A673 (cell line): ENCODE measurements at places on chromosomes 3 and 15. TPM values are rescaled to one million over a fixed set of nuclear protein-coding genes. Genes with fewer than 3 reads are reported as not detected.

DNA sequence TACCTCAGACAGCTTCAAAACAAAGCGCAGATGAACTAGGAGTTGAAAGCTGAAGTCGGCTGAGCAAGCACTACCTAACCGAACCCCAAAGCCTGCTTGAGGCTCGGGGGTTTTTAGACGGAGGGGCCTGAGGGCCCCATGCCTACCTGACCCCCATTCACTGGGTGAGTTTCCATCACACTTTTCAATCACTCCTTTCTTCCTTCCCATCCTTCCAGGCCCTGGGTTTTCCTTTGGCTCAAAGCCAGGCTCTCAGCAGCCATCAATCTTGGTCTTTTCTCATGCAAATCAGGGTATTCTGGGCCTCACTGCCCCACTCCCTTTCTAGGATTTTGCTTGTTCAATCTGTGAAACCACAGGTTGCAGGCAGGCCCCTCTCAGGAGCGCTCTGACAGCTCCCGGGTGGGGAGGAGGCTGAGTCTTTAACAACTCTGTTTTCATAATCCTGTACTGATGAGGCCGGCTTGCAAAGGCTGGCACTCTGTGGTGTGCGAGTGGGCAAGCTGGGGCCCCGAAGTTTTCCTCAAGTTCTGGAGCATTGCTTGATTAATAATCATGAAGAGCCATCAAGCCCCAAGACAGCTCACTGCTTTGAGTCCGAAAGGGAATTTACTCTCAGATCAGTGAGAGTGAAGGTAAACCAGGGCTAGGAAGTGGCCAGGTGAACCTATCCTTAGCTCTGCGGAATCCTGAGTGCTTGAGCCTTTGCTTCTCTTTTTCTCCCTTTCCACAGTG lies 97.6 kb downstream of the FRMD4B start:
- DNase-seq: peak; percentile 66

- DNase-seq: no peak
Measured at GRCh38 chr3:195888981-195889869, 19.1 kb downstream of the TNK2 start.

ADAMTS7 gene
- 0.41 and 0.83 TPM in 2 replicates for total RNA-seq

- DNase-seq: no peak
Measured at GRCh38 chr15:76837474-76837873, 67.7 kb downstream of the SCAPER start.

SLC51B gene
- total RNA-seq: not detected in 2 replicates

CCK gene
- 18.4 and 19.6 TPM in 2 replicates for total RNA-seq

COL6A5 gene
- 0.11 and 0.32 TPM in 2 replicates for total RNA-seq
